Activated gamma-delta T cell treated with Interleukin-2 at 50 U/mL for 16 hours (primary cell): ENCODE measurements at places on chromosomes 4 and X.

GRCh38 chr4:32396507-32397070 lies 1676.4 kb downstream of the PCDH7 start:
- no peak for DNase-seq

GRCh38 chr4:144302704-144303536 lies 162.4 kb upstream of the GYPA start:
- no peak for DNase-seq

- DNase-seq = no peak
Observed at GRCh38 chrX:70979136-70979762, 48.4 kb upstream of the SLC7A3 start.

DNA sequence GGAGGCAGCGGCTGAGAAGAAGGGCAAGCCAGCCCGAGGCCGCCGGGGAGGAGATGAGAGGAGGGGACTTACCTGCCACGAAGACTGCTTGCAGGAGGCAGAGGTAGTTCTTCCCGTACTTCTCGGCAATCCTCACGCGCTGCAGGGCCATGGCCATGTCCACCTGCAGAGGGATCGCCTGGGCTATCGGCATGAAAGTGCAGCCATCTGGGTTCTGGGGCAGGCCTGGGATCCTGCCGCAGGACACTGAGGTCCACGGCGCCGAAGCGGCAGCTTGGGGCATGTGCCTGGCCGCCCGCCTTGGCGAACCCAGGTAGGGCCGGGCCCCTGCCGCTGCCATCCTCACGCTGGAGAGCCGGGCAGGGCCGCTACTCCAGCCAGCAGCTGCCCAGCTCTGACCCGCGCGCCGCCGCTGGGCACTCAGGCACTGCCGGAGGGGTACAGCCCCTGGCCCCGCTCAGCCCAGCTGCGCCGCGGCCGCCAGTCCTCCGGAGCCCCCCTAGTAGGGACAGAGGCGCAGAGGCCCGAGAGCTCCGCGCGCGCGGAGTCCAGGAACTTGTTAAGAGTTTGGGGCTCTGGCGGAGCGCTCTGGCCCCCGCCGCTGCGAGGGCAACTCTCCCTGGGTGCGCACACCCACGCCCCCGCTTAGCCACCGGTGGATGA lies 16.0 kb downstream of the MCF2 start:
- DNase-seq = no peak

DNA sequence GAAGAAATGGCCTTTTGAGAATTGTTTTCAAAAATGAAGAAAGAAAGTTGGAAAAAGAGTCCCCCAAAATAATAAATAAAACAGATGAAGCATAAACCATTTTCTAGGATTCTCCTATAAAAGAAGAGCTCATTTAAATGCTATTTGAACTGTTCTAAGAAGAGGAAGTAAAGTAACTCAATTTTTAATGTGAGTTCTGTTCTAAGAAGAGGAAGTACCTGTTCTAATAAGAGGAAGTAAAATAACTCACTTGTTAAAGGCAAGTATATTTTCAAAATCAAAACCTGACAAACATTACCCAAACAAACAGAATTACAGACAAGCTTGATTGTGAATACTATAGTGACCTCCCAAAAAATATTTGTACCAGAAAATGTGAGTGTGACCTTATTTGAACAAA lies 1326.3 kb downstream of the C4orf33 start:
- no peak for DNase-seq

- DNase-seq = no peak
Observed at GRCh38 chrX:48711929-48712505, 15.5 kb downstream of the SUV39H1 start.
